ENCODE measurements at places on chromosomes 5 and 9.

DNA sequence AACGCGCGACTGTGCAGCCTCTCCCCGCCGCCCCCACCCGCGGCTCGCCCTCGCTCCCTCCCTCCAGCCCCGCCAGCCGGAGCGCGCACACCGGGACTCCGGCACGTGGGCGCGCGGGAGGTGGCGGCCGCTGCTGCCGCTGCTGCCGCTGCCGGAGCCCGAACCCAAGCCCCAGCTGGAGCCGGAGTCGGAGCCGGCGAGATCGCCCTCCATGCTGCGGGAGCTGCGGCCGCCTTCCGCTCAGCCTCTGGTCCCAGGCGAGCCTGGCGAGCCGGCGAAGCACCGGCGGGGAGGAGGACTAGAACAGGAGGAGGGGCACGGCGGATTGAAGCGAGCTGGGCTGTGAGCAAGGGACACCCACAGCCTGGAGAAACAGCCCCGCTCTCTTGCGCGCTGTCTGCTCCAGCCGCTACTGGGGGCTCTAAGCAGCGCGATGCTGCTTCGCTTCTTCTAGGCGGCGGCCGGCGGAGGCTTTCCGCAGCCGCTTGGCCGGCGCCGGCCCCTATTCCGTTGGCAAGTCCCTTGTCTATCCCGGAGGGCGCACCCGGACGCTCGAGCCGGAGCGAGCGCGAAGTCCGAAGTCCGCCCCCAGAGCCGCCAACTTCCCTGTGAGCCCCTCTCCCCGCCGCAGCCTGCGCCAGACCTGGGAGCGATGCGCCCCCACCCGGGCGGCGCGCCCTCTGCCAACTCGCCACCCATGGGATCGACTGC, 598.7 kb upstream of the SGCD start:
- peak; percentile 73 for DNase-seq

DNA sequence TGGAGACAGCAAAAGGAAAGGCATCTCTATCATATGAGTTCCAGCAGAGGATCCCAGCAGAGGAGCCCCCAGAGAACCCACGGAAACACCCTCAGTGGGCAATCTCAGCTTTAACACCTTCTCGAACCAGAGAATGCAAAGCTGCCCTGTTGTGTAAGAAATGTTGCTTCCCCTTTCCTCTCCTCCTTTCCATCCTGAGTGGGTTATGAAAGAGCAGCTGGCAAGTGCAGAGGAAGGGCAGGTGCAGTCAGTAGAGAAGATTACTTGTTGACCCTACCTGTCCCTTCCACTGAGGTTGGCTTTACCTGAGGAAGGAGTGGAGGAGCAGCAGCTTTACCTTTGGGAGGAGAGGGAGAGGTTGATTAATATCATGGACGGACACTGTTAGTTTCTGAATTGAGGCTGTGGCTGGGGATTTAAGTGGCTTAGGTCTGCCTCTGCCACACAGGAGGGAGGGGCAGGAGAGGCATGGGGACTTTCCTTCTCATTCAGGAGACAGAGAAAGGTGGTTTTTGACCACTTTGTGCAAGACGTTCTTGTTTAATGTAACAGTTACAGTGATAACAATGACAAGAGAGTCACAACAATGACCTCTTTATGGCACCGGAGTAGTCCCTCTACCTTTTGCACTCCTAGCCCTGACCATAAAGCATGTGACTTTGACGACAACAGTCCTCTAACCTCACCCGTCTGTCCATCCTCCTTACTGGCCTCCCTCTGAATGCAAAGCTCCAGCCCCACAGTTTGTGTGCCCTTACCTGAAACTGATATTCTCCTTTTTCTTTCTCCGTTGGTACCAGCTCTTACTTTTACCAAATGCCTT, 254.8 kb downstream of the NSG2 start:
- no peak for DNase-seq

GRCh38 chr9:14756291-14756690, 33.8 kb upstream of the CER1 start:
- no peak for DNase-seq

DNA sequence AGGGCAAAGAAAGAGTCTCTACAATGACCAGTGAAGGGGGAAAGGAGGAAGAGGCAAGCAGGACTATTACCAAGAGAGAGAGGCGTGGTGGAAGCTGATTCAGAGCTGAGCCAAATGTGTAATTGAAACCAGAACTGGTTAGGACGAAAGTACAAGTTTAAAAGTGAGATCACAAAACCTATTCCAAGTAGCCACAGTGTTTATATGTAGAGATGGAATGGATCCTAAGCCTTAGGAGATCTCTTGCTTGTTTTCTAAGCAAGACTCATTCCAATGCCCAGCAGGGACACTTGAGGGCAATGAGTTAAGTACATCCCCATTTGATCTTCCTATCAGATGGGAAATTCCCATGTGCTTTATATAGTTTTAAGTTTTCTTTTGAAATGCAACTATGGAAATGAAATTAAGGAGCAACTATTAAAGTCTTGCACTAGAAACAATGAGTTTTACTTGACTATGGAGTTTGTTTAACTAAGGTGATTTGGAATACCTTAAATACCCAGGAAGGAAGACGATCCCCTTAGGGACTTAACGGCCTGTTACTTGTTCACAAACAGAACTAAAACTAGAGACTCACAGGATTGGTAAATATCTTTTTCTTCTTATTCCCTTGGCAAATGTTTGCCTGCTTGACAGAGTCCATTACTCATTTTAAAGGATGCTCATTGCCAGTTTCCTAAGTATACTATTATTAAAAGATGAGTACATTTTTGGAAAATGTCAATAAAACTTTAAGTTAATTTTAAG, 51.1 kb upstream of the SNX2 start:
- DNase-seq = no peak

DNA sequence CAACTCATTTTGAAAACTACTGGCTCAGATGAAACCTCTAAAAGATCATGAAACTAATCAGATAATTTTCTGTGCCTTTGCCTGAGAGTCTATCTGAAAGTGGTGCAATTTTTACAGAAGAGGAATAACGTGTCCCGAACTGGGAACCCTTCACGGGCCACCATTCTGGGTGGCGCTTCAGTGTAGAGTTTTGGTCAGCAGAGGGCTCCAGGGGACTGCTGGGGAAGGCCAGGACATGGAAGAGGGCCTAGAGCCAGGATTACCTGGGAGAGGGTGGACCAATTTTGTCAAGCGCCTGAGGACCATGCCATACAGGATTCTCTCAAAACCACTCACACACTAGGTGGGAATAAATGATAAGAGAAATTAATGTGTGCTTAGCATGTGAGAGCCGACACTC, 49.7 kb upstream of the PLEKHG4B start:
- DNase-seq = no peak

DNA sequence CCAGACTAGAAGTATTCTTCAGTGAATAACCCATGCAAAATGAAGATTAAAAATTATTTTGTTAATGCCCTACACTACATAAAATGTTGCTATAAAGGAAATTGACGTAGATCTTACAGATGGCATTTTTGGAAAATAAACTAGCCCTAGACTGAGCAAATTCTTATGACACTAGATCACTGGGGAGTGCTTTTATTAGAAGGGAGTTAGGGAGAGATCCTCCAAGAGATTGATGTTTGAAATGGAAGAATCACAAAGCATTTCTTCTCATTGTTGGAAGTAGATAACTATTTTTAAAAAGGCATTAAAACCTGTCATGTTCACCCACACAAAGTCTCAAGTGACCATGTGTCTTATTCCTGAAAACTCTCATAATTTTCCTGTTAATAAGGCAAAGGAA, 351.1 kb upstream of the TLE4 start:
- DNase-seq = no peak
